ENCODE measurements at places on chromosomes 4 and X.

DNA sequence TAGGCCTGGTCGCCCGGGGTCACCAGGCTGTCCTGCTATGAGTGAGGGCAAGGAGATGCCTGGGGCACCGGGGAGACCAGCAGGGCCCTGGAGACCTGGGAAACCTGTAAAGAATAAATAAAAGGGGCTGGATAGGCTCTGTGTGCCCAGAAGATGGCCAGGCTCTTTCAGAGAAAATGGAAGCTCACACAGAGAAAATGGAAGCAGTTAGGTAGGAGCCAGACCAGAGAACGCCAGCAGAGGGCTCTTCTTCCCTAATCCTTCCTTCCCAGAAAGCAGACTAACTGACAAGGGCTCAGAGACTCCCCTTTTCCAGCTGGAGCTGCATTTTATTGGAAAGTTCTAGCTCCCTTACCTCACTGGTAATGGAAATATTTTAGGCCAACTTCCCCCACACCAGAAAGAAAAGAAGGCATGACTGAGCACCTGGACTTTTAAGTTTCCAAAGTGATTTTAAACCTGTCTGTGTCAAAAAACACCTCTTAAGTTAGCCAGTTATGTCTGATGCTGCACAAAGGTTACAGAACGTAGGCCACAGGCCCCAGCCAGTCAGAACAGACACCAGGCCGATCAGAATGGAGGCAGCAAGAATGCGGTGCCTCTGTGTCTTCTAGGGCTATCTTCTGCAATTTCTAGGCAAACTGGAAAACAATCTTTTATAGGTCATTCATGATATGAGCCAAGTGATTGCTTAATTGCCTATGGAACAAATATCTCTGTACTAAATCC, 74.0 kb downstream of the ATG4A start:
- DNase-seq = no peak

GRCh38 chr4:176383273-176384077, 63.7 kb downstream of the SPCS3 start:
- no peak for DNase-seq

DNA sequence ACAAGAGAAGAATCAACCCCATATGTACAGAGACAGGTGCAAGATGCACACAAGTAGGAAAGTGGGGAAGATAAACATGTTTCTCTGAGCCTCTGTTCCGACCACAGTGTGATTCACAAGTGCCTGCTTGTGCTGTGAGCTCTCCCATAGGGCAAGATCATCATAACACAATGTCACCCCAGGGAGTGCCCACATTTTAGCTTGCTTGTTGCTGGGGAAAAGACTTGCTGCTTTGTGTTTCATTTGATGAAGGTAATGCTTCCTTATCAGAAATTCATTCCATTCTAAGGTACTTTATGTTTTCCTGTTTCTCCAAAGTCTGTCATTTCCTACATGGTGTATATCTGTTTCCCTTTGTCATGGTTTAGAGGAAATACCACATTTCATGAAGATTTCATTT, 304.5 kb upstream of the DIPK2B start:
- DNase-seq = no peak

- DNase-seq = no peak
Observed at GRCh38 chrX:7147413-7147977, at the start of gene STS. STS (plus strand) TSS chrX:7147712; CDS start chrX:7253200, 105,488 bp downstream.

DNA sequence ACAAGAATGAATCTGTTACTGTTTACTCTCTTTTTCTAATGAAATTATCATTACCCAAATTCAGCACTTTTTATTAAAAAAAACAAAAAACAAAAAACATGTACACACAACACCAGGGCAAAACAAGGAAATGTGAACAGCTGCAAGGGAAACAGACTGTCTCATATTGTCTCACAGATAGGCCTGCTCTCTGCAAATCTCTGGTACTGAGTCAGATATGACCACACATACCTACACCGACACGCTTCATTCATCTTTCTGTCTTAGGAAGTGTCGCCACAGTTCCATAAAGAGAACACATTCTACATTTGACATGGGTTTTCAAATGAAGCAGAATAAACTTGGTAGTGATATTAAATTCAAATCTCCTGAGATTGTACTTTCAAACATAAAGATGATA, 92.2 kb upstream of the GPR34 start:
- no peak for DNase-seq

DNA sequence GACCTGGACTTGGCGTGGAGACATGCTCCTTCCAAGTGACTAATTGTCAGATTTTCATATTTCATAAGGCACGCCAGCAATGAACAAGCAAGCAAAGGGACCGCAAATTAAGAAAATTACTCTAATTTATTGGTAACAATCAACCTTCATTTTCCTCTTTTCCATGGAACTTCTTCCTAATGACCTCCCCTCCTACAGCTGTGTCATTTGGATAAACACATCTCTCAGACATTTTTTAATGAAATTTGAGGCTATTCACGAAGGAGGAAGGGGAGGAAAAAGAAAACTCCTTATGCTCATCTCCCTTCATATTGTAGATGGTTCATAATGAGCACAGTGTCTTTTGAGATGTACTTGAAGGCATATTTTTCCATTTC, 38.6 kb upstream of the TLR3 start:
- no peak for DNase-seq

GRCh38 chrX:86002076-86002896, 45.1 kb downstream of the CHM start:
- no peak for DNase-seq

DNA sequence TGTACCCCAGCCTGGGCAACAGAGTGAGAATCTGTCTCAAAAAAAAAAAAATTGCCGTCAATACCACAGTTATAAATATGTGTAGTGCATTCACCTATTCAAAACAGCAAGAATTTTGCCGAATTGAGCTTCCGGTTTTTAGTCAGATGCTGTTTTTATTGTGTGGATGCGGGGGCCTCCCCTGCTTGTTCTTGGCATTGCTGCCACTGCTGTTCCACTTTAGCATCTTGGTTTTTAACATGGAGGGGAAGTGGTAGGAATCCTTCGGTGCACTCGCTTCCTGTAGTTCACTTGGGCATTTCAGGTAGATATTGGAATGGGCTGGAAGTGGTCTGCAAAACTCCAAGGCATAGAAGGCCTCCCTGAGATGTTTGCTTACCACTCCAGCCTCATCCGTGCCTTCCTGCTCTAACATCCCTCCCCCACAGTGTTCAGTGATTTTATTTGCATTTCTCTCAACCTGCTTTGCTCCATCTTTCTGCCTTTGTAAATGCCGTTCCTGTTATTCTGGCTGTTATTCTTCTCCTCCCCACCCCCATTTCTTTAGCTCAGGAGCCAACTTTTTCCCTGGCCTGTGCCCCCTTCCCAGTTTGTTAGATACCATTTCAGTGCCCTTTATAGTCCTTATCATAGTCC, 25.5 kb downstream of the MOB1B start:
- DNase-seq = no peak

DNA sequence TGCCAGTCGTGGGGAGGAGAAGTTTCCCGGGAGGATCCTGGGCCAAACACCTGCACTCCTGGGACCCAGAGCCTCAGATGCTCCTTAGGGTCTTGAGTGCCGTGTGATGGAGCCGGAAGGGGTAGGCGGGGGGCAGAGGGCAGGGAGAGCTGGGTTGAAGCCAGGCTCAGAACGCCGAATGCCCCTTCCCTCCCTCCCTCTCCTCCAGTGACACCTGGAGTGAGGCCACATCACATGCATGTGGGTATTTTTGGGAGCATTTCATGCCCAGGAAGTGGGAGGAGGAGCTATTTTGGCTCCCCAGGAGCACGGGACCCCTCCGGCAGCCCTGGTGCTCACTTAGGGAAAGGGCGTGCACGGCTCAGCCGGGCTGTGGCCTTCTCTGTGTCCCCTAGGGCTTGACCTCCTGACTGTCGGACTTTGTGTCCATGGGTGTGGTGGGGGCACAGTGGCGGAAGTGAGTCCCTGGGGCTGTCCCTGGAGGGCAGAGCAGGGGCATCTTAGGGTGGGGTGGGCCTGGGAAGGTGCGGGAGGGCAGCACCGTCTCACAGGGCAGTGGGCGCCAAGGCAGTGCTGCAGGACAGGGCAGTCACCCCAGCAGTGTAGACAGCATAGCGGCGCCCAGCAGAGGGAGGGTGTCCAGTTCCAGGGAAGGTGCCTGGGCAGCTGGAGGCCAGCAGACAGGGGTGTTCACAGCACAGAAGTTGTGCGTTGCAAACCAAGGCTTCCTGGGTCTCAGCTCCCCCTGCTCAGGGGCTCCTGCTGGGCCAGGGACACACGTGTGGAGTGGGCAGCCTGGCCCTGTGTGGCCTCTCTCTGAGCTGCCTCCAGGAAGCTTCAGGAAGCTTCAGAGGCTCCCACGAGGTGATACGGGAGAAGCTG, 4.9 kb upstream of the CPLX1 start:
- no peak for DNase-seq

DNA sequence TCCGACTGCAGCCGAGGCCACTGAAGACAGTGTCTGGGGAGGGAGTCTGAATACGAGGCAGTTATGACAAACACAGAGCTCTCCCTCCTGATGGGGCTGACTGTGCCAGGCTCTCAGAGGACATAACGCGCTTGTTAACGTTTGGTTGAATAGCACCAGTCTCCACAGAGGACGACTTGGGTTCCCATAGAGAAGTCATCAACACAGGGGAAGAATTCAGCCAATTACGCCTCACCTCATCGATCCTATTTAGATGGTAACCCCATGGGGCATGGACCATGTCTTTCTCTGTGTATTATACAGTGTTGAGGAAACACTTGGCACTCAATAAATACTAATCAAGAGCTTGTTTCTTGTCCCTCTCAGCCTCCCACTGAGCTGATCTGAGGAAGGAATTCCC, 642.6 kb upstream of the LCORL start:
- no peak for DNase-seq

DNA sequence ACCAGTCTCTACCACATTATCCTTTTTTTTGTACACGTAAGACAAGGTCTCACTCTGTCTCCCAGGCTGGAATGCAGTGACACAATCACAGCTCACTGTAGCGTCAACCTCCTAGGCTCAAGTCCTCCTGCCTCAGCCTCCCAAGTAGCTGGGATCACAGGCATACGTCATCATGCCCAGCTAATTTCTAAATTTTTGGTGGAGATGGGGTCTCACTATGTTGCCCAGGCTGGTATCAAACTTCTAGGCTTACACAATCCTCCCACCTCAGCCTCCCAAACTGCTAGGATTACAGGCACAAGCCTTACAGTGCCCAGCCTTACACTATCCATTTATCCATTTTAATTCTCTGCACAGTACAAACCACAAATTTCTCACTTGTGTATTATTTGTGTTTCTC, 58.0 kb downstream of the CLOCK start:
- DNase-seq = no peak

DNA sequence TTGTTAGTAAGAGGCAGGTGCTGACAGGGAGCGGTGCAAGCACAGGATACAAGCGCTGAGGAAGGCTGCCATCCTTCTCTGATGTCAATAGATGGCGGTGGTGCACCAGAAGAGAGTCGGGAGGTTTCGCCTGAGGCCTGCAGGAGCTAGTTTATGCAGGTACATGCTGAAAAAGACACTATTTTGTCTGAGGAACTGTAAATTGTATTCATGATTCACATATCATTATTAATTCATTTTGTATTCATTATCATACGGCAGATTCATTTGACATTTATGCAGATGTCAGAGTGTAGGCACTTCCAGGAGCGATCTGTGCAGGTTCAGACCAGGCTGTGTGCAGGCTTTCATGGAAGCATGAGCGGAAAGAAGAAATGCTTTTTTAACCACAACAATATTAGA, 824.0 kb downstream of the STIM2 start:
- DNase-seq = no peak

DNA sequence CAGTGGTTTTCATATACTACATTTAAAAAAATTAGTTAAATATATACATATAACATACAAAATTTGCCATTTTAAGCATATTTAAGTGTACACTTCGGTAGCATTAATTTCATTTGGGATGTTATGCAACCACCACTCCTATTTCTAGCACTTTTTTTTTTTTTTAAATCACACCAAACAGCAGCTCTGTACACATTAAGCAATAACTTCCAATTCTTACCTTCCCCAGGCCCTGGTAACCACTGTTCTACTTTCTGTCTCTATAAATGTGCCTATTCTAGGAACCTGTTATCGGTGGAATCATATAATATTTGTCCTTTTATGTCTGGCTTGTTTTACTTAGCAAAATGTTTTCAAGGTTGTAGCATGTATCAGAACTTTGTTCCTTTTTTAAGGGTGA, 39.1 kb downstream of the TMEM164 start:
- no peak for DNase-seq

DNA sequence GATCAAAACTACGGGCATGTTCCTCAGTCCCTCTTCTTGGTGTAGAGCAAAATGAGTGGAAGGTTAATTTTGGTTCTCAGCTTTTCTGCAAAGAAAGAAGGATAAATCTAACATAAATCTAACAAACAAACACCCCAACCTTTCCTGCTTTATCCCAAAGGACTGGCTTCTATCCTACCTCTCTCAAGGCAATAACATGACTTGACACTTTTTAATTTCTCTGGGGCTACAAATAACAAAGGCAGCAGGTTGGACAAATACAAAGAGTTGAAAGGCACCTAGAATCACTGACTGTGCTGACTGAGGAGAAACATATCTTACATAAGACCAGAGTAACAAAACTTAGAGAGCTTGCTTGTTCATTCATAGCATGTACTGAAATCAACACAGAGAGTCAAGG, 703.6 kb upstream of the PITX2 start:
- no peak for DNase-seq

DNA sequence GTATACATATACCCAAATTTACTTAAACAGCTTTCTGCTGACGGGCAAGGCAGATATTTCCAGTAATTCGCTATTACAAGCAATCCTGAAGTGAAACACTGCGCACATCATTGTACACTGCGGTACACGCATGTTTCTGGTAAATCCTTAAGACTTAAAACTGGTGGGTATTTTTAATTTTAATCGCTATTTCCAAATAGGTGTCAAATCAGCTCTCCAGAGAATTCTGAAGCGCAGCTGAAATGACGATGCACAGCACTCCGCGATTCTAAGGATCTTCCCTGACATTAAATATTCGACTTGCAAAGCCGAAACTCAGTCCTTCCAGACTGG, 361 bp downstream of the TMEM128 start:
- DNase-seq = no peak
